ENCODE measurements at places on chromosomes 1 and 21.

GRCh38 chr21:25625036-25625435 lies 14.0 kb upstream of the JAM2 start:
- ATAC-seq, result no peak

DNA sequence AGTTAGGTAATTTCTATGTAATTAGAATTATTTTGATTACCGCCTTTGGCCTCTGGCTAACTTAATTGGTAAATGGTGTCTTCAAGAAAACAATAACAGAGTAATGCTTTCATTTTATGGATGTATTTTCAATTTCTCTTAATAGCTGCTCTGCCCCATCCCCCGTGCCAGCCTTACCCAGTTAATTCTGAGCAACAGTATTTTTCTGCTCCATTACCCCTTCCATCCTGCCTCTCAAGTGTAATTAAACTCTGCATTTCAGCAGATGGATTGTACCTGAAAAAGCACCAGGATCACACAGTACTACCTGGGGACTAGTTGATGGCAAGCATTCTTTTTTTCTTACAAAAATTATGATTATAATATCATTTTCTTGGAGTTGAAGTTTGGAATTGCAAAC lies 104.2 kb downstream of the KIAA0319L start:
- ATAC-seq, result no peak

GRCh38 chr1:115879977-115880376 lies 39.1 kb upstream of the NHLH2 start:
- ATAC-seq, result no peak

DNA sequence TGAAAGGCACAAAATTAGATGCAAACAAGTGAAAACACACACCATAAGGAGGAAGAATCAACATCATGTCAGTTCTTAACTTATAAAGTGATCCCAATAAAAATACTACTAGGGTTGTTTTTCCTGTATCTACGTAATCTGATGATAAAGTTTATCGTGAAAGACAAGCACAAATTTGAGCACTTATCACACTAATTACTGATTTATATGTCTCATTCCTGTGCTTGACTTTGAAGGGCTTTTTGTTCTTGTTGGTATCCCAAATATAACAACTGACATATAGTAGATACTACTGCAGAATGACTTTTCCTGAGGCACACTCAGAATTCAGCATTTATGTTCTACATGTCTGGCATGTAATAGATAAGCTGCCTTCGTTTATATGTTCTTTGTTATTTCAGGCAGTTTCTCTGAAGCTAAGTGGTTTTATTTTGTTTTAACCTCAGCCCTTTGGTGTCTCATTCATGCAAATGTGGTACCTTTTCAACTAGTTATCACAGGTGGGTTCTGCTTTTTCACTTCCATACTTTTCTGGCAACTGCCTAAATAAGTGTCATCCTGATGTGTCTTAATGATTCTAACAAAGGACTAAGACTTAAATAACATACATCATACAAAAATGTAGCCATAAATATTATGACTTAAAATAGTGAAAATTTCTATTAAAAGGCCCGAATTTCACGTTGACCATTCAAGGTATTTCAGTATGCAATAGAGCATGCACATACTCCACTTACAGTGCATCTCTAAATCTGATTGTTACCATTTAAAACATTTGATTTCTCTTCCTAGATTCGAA lies 73.2 kb downstream of the LRRC8C start:
- no peak for ATAC-seq

GRCh38 chr21:45947296-45947695 lies 34.3 kb upstream of the COL6A1 start:
- ATAC-seq, result no peak

Data from SK-N-SH treated with all-trans-retinoic acid at 6 μM for 48 hours (cell line).